Mesendoderm (in vitro differentiated cells): ENCODE measurements at places on chromosomes 1 and 21.

DNA sequence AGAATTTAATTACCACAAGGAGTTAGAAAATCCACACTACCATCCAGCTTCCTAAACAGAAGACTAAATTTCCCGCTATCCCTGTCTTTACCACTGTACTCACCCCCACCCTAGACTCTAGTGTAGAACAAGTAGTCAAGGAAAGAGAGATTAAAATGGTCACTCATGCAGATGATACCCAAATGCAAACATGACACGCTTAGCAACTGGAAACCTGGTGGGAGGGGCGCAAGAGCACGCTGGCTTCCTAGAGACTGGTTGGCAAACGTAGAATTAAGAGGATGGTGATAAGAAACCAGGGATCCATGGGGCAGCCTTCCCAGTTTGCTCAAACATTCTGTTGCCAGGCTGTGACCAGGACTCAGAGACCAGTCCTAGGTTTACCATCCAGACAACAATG is 9.9 kb upstream of the LDLRAD1 start:
- peak; percentile 32 for DNase-seq

GRCh38 chr1:243974451-243975292 is 76.4 kb upstream of the ZBTB18 start:
- peak; percentile 31 for DNase-seq

GRCh38 chr1:67675800-67676199 is 9.2 kb upstream of the GADD45A start:
- DNase-seq = no peak

- DNase-seq = peak; percentile 13
Observed at GRCh38 chr1:59856725-59857338, 42.1 kb downstream of the HOOK1 start.

DNA sequence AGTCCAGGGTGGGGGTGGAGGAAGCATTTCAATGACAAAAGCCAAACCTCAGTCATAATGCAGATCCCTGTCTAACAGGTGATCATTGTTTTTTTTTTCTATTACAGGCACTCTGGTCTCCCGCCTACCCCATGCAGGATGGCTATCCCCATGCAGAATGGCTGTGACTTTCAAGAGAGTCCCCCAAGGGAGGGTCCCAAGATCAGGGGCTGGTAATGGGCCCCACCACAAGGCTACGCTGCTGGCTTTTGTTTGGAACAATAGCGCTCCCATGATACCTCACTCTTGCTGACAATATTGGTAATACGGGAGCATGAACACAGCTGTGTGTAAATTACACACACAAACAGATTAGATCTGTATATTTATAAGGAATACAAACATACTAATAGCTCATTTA is 119.4 kb downstream of the SLC45A1 start:
- no peak for DNase-seq

DNA sequence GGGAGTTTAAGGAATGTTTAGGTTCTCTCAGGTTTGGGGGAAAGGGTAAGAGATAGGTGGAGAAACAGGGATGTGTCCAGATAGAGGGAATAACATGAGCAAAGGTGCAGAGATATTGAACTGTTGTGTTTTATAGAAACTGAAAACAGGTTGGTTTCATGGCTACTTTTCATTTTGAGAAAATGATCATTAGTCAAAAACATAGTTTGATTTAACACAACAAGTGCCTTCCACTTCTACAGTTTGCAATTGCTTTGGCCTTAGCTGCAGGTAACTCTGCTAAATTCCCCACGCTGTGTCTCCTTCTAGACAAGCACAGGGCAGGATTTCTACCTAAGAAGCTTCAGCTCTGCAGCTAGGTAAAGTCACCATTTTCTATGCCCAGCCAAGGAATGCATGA is 124.9 kb downstream of the RGS2 start:
- no peak for DNase-seq

DNA sequence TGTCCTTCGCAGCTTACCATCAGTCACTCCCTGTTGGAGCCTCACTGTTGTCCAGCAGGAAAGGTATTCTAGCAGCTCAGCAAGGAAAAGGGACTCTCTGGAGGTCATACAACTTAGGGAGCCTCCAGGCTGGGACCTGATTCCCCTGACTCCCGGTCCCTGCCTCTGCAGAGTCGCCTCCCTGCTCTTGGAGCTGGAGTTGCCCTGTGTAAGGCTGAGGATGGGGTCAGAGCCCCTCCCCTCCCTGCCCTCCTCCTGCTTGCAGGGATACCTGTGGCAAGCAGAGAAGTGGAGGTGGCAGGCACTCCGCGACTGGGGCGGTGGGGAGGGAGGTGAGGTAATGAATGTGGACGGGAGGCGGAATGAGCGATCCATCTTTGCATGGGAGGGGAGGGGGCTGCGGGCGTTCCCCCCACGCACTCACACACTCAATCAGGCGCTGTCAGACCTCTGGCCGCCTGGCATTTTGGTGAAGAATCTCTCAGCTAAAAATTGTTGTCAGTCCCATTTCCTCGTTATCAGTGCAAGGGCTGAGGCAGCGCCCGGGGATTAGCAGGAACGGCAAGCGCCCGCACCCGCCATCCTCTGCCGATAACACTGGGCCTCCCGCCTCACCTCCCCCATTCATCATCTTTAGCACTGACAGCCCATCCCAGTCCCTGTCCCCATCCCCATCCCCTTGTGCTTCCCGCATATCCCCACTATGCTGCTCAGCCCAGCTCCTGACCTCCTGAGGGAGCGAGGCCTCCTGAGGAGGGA is 64.3 kb downstream of the TMEM53 start:
- peak; percentile 52 for DNase-seq

- DNase-seq = no peak
Observed at GRCh38 chr1:10208537-10208936, 1.8 kb upstream of the KIF1B start.

DNA sequence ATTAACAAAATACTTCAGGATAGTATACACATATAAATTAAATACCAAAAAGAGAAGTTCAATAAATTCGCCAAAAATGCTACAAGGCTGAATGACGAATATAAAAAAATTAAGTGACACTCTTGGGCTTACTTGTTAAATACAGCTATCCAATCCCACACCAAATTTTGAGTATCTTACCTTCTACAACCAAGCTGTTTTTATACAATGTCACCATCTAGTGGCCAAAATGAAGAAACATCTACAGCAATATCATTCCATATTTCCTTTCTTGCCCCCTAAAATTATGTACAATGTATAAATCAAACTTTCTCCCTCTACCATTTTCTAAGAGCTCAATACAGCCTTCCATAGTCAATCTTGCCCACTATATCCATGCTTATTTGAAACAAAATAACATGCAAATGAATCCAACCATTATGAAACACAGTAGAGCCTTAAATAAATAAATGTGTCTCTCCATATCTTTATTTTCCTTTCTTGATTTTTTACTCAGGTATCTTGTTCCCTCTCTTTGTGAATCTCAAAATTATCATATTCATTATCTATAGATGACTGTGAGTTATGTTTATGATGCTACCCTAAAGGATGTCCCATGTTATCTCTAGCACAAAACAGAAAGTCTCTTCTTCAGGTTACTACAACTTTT is 86.3 kb downstream of the ACBD6 start:
- peak; percentile 54 for DNase-seq

DNA sequence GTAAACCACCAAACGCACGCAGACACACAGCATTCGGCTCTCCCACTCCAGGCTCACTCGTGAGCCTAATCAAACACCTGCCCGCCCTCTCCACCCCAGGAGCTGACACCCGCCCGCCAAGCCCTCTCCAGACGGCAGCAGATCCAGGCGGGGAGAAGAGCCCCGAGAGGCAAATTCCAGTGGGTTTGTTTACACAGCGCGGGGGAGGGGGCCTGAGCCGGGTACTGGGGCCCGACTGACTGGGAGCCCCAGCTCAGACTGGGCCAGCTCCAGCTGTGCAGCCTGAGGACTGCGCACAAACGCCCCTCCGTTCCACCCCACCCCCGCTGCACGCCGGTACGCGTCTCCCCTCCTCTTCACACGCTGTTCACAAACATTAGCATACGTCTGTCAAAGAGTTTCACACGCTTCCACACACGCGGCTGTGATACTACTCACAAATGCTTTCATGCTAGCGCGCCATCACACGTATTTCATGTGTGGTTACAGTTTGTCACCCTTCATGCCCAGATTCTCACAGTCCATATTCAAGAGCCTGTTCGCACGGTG is 1.0 kb upstream of the EFNA1 start:
- peak; percentile 82 for DNase-seq

DNA sequence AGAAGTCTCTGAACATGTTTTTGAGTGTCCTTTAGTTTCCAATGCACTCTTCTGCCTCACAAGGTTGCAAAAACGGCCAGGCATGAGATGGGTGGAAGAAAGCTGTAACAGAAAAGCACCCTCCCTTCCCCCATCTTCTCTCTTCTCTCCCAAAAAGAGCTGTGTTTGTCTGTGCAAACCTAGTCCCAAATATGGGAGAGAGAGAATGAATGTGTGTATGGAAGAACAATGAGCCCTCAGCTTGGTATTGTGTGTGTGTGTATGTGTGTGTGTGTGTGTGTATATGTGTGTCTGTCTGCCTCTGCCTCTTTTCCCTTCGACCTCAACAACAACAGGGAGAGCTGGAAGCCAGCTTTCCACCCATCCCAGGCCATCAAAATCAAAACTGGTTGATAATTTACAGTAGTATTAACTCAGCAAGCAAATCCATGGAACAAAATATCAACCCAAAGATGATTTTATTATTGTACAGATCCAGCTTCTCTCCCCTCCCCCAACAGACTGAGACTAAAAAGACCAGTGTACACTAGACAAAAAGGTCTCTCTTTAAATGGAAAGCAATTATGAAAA is 1.8 kb downstream of the RERE start:
- peak; percentile 15 for DNase-seq

- DNase-seq = no peak
Observed at GRCh38 chr1:201565771-201566528, 27.0 kb downstream of the NAV1 start.

DNA sequence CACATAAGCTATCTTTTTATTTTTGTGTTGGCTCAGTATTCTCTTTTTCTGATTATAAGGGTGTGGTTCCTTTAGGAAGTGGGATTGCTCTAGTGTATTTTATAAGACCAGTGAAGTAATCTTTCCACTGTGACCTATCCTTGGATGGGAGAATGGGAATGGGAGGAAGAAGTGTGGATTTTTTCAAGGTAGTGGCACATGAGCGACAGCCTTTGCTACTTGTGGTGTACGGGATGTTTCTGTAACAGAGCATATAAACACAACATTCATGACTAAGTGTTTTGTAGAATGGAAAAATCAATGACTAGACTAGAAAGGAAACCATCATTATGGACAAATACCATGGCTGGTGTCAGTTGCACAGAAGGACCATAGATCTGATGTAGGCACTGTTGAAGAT is 209.6 kb downstream of the GIPC2 start:
- no peak for DNase-seq

GRCh38 chr1:209522826-209523225 is 60.7 kb upstream of the CAMK1G start:
- DNase-seq = no peak

- DNase-seq = no peak
Observed at GRCh38 chr1:59593798-59594790, 220.7 kb upstream of the HOOK1 start.

GRCh38 chr1:74517599-74518051 is 5.2 kb upstream of the LRRC53 start:
- DNase-seq = peak; percentile 37

- DNase-seq = peak; percentile 97
Observed at GRCh38 chr1:239811211-239811885, 280.3 kb upstream of the FMN2 start.
